Stimulated activated CD8-positive, alpha-beta memory T cell treated with anti-CD3 and anti-CD28 coated beads, Interleukin-4, amount 100 ng/mL, for 1 hour (primary cell): ENCODE measurements at places on chromosomes 6 and 20.

- DNase-seq, result no peak
Measured at GRCh38 chr6:56526860-56527544, 115.7 kb downstream of the DST start.

DNA sequence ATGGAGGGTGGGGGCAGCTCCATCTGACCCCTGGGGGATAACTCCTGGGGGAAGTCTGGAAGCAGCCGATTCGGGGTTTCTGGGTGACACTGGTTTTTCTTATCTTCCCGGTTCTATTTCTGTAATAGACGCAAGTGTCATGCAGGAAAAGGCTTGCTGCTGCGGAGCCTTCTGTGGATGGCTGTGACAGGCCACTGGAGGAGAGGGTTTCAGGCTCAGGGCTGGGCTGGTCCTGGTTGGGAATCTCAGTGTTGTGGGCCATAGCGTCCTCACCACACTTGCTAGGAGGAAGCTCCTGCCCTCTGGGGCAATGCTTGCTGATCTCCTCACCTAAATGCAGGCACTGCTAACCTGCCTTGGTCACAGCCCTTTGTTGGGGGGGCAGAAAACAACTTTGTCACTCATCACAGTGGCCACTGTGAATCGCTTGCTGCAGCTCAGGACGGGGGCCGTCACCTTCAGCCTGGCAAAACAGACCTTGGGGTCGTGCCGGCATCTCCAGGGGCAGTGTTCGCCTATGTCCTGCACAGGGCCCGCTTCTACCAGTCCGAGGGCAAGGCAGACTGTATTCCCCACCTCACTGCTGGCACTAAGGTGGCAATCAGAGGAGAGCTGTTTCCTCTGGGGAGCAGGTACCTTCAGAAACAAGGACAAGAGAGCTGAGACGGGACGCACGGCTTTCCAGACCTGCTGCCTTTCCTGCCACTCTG, 4.4 kb upstream of the TUBB1 start:
- DNase-seq, result no peak

- DNase-seq, result no peak
Measured at GRCh38 chr20:32779500-32780211, 17.5 kb downstream of the DNMT3B start.

- no peak for DNase-seq
Measured at GRCh38 chr6:54132587-54132986, 21.3 kb downstream of the MLIP start.

DNA sequence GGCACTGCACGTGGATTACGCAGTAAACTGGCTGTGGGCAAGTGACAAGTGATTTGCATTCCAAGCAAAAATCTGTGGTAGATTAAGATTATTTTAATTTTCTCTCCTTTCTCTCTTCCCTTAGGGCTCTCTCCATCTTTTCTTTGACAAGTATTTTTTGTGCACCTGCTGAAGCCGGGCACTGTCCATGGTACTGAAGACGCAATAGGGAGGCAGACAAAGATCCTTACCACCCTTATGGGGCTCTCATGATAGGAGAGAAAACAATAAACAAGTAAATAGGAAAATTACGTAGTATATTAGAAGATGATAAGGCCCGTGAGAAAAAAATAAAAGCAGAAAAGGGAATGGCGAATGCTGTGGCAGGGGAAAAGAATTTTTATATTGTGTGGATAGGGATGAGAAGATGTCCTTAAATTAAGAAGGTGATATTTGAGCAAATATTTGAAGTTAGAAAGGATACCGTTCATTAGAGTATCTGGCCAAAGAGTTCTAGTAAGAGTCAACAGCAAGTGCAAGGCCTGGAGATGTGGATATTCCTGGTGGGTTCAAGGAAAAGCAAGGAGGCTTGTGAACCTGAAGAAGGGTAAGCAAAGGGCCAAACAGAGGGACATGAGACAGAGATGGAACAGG, 146.0 kb downstream of the LAMP5 start:
- no peak for DNase-seq

GRCh38 chr6:163999475-164000125, 585.1 kb downstream of the QKI start:
- no peak for DNase-seq

- DNase-seq, result no peak
Measured at GRCh38 chr6:3712827-3713665, 38.5 kb downstream of the PXDC1 start.

DNA sequence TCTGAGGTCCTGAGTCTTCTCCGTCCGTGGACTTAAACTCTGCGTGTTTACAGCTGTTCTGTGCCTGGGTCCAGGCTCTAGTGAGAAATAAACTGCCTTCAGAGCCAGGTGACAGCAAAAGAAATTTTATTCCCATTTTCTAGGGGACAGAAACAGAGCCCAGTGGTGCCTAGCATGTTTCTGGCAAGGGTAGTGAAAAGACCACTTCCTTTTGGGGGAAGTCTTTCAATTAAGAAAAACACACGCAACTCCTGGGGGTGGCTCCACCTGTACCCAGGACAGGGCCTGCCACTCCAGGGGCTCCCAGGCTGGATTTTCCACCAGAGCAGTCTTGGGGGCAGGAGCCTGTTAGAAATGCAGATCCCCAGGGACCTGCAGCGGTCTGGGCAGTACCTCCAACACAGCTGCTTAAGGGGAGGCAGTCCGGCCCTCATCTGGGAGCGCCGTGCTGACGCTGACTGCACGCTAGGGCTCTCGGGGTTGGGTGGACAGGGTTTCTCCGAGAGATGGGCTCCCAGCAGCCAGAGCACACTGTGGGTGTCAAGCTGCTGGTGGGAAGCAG, 23.0 kb upstream of the AVP start:
- DNase-seq, result no peak

GRCh38 chr20:2899243-2899642, 26.0 kb downstream of the PTPRA start:
- DNase-seq, result no peak

GRCh38 chr6:158226655-158227512, 58.7 kb downstream of the GTF2H5 start:
- DNase-seq, result no peak

DNA sequence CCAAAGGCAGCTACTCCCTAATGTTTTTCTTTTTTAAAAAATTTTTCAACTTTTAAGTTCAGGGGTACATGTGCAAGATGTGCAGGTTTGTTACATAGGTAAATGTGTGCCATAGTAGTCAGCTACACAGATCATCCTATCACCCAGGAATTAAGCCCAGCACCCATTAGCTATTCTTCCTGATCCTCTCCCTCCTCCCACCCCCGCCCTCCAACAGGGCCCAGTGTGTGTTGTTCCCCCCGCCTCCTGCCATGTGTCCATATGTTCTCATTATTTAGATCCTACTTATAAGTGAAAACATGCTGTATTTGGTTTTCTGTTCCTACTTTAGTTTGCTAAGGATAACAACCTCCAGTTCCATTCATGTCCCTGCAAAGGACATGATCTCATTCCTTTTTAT, 12.4 kb downstream of the TRIM15 start:
- DNase-seq, result no peak

GRCh38 chr6:51800603-51801002, 286.8 kb downstream of the PKHD1 start:
- DNase-seq, result no peak

DNA sequence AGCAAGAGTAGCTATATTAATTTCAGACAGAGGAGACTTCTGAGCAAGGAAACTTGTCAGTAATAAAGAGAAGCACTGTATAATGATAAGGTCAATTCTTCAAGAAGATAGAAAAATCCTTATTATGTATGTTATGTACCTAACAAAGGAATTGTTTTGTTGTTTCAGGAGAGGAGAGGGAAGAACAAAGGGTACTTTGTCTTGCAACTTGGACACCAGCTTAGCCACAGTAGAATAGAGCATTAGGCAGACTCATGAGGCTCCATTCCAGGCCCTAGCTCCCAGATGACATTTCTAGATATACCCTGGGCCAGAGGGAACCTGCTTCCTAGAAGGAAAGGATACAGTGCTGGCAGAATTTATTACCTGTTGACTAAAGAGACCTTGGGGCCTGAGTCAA, 6.5 kb upstream of the NUS1 start:
- DNase-seq, result no peak

DNA sequence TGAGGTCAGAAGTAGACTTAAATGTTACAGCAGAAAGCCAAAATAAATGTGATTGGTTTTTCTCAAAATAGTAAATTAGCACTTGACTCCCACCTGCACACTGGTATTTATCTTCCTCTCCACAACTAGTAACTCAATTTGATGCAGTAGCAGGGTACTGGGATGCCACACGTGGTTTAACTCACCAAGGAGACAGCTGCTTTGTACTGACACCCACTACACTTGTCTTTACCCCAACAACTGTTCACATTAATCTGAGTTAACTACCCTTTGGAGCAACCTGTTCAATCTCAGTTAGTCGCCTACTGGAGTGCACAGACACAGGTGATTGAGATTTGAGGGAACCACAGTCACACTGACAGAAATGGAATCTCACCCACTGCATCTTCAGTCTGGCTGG, 242.1 kb downstream of the PRKN start:
- DNase-seq, result no peak

DNA sequence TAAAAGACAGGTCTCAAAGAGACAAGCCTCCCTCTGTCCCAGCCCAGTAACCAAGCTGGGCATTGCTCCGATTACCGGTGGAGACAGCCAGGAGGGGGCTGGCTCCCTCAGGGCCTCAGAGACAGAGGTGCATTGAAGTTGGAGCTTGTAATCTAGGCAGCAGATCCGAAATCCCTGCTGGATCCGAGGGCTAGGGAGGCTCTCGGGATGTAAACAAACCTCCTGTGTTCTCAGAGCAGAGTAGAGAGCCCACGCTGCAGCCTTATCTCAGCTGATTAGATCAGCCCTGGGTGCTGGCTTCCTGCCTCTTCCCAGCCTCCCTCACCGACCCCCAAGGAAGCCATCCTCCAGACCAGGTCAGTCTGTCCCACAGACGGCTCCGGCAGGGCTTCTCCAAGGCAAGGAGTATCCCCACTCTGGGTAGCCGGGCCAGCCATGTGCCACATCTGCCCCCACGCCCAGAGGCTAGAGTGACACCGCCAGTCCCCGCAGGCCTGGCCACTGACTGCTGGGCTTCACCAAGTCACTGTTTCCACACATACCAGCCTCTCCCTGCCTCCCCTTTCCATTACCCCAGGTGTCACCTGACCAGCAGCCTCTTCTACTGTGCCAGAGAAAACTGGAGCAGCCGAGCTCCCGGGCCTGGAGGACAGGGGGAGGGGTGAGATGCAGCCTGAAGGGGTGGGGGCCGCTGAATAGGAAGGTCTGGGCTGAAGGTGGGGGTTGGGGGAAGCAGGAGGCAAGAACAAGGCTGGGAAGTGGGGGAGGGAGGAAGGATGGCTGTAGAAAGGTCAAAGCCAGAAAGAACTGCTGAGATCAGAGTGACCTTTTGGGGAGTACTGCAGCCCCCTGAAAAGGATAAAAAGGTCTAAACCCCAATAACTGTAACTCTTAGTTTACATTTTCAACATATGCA, 6.0 kb downstream of the SDC4 start:
- DNase-seq, result no peak
